ENCODE measurements at places on chromosomes 1 and 21. TPM values are rescaled to one million over a fixed set of nuclear protein-coding genes. Genes with fewer than 3 reads are reported as not detected.

- no peak overlapping the region for H3K4me3 ChIP-seq
- DNase-seq: peak; percentile 88
- peaks cover 14% of the 10 kb centered on the region for H3K4me1 ChIP-seq
- no peaks in the 10 kb centered on the region for H3K36me3 ChIP-seq
- H3K27ac ChIP-seq: no peak overlapping the region
These were observed 281.6 kb upstream of the FMN2 start for GRCh38 chr1:239810061-239810481.

DNA sequence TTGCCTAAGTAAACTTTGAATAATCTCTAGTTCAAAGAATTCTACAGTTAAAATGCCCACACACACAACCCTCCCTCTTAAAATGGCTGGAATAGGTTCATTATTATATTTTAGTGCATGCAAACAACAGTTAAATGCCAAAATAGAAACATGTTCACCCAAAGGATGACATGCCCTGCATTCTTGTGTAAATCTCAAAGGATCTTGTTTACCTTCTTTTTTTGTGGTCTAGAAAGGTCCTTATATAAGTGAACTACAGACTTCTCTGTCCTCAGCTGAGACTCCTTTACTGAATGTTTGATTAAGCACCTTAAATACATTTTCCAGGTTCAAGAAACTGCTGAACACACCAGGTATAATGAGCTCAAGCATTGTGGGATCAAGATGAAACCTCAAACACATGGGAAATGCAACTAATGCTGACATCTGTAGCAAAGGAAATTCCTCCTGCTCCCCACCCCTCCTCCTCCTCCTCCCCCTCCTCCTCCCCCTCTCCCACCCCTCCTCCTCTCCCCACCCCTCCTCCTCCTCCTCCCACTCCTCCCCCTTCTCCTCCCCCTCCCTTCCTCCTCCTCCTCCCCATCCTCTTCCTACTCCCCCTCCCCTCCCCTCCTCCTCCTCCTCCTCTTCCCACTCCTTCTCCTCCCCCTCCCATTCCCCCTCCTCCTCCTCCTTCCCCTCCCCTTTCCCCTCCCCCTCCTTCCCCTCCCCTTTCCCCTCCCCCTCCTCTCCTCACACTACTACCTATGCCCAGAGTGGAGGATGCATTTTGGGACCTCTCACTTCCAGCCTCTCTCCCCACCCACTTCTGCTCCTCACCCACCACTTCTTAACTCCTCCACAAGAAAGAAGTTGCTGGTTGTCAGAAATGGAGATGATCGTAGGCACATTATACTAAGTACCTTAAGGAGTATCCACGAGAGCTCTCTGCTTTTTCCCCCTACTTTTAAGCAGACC, 233.9 kb downstream of the MRPL39 start:
- no peak overlapping the region for H3K27ac ChIP-seq
- H3K4me3 ChIP-seq: peak overlapping the region; percentile 70
- H3K36me3 ChIP-seq: no peaks in the 10 kb centered on the region
- H3K27me3 ChIP-seq: no peaks in the 10 kb centered on the region

DNA sequence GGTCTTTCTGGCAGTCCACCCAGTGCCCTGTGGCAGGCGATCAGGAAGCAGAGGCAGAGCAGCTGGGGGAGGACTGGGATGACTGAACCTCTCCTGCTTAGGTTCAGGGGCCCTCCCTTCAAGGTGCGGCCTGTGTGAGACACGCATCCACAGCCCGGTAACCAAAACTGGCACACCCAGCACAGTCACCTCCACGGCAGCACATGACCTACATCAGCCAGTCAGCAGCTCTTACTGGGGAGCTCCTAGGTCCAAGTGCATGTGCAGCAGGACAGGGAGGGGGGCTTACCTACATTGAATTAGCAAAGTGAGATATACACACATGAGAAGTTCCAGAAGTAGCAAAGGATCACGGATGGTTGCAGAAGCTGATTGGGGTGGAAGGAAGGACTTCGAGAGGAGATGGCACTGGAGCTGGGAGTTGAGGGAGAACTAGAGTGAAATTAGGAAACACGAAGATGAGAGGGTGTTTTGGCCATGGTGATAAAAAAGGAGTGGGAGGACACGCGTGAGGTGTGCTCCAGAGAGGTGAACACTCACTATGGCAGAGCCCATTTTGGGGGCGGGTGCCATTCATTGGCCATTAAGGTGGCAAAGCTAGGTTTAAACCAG, 51.4 kb upstream of the IRF2BP2 start:
- H3K27me3 ChIP-seq: no peaks in the 10 kb centered on the region
- H3K36me3 ChIP-seq: no peaks in the 10 kb centered on the region
- H3K4me1 ChIP-seq: peaks cover 5% of the 10 kb centered on the region
- DNase-seq: no peak
- no peak overlapping the region for H3K4me3 ChIP-seq

- H3K4me1 ChIP-seq: no peaks in the 10 kb centered on the region
- H3K27me3 ChIP-seq: no peaks in the 10 kb centered on the region
- peak overlapping the region; percentile 89 for H3K4me3 ChIP-seq
- H3K36me3 ChIP-seq: no peaks in the 10 kb centered on the region
- DNase-seq: no peak
- H3K27ac ChIP-seq: no peak overlapping the region
These were observed 3.8 kb downstream of the DYRK1A start for GRCh38 chr21:37370152-37371040.

DNA sequence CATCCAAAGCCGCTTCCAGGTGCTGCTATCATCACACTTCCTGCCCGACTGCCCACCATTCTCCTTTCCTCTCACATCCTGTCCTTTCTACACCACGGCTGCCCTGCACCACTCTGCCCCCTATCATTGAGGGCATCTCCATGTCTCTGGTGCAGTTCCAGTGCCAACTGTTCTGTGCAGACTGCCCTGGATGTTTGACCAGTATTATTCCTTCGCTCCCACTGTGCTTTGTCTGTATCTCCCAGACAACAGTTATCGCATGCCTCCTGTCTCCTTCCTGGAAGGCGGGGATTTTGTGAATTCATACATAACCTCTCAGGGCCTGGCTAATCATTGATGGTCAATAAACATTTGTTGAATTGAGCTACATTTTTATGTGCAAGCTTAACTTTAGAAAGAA, 63.6 kb upstream of the GNG12 start:
- H3K27me3 ChIP-seq: no peaks in the 10 kb centered on the region
- no peak for DNase-seq
- no peaks in the 10 kb centered on the region for H3K4me1 ChIP-seq
- no peak overlapping the region for H3K4me3 ChIP-seq

DNA sequence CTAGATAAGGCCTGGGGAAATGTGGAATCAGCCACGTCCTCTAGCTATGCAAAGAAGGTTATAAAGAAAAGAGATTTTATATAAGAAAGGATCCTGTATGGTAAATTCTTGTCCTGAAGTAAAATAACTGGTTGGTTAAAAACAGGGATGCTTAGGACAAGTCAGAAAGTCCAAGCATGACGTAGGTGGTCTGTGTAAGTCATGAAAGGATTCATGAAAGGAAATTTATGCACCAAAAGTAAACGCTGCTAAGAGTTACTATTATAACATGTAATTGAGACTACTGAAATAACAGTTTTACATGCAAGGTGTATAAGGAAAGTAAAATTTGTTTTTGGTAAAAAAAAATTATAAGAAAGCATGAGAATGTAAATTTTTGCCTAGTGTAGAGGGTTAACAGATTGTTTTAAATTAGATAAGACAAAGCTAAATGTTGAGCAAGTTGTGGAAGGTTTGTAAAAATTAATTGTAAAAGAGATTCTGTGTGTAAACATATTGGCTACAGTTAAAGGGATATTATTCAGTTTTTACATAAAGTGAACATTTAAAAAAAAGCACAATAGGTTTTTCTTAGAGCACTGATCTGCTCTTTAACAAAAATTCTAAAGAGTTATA, 43.9 kb downstream of the PIGK start:
- no peaks in the 10 kb centered on the region for H3K36me3 ChIP-seq
- no peak overlapping the region for H3K27ac ChIP-seq
- no peaks in the 10 kb centered on the region for H3K27me3 ChIP-seq
- DNase-seq: peak; percentile 59
- no peaks in the 10 kb centered on the region for H3K4me1 ChIP-seq

DNA sequence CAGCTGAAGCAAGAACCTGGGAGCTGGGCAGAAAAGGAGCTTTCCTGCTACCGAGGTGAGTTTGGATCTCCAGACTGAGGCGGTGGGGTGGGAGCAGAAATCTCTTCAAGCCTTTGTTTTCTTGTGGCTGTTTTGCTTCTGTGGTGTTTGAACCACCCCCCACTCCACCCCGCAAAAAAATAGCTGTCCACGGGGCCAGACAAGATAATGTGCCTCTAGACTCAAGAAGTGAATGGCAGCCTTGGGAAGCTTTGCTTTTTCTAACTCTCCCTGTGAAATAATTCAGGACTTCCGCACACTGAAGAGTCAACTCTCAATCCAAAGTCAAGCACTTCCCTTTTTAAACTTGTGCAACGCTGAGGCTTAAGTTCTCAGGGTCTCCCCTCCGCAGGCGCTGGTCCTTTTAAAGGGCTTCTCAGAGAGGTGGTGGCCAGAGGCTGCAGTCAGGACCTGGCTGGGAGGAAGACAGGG, 159.6 kb upstream of the COA6 start:
- peaks cover 7% of the 10 kb centered on the region for H3K4me1 ChIP-seq
- H3K27me3 ChIP-seq: no peaks in the 10 kb centered on the region
- H3K27ac ChIP-seq: no peak overlapping the region
- peak; percentile 56 for DNase-seq

- no peaks in the 10 kb centered on the region for H3K4me1 ChIP-seq
- H3K36me3 ChIP-seq: no peaks in the 10 kb centered on the region
- H3K4me3 ChIP-seq: no peak overlapping the region
- H3K27me3 ChIP-seq: no peaks in the 10 kb centered on the region
These were observed 23.6 kb downstream of the XCL2 start for GRCh38 chr1:168520052-168520751.

DNA sequence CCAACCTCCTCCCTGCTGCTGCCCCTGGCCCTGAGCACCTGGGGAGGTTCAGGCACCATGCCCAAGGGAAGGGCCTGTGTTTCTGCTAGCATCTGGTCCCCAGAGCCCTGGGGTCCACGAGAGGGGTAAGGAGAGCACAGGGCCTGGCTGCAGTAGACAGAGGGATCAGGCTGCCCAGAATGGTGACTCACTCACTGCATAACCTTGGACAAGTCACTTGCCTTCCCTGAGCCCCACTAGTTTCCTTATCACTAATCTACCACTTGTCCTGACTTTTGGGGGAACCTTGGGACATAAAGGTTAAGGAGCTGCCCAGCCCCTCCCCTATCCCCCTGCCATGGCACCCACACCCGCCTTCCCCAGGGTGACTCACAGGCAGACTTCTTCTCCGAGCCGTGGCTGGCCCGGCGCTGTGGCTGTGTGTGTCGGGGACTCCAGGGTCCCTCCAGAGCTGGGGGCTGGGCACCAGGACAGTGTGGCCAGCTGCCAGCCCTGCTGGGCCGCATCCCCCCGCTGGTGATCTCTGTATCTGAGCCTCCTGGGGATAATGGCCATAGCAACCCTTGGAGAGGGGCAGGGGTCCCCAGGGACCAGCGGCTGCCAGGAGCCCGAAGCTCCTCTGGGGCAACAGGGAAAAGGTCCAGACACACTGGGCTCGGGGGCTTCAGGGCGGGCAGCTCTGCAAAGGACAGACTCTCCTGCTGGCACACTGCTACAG, 4.0 kb downstream of the ARHGEF19 start:
- H3K27ac ChIP-seq: no peak overlapping the region
- H3K4me1 ChIP-seq: no peaks in the 10 kb centered on the region
- H3K4me3 ChIP-seq: no peak overlapping the region
- peaks cover 6% of the 10 kb centered on the region for H3K27me3 ChIP-seq
- no peaks in the 10 kb centered on the region for H3K36me3 ChIP-seq

The S1PR1 gene
- 0.27 TPM for total RNA-seq

DNA sequence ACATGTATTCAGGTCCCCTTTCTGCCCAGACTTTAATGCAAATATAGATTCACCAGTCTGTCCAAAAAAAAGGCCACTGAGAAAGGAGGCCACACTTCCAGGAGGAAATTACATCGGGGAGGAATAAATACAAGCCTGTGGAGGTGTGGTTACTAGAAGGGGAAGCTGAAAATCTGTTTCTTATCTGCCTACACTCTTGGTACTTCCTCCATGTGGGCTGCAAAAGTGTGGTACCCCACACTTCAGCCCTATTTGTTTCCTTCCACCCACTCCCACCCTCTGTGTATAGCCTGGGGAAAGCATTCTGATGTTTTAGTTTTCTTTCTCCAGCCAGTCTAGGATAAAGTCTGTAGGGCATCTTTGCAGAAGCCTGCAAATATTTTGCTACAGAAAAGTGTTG, 38.4 kb downstream of the UTP25 start:
- H3K27me3 ChIP-seq: peaks cover 9% of the 10 kb centered on the region
- H3K36me3 ChIP-seq: no peaks in the 10 kb centered on the region
- H3K4me1 ChIP-seq: no peaks in the 10 kb centered on the region

DNA sequence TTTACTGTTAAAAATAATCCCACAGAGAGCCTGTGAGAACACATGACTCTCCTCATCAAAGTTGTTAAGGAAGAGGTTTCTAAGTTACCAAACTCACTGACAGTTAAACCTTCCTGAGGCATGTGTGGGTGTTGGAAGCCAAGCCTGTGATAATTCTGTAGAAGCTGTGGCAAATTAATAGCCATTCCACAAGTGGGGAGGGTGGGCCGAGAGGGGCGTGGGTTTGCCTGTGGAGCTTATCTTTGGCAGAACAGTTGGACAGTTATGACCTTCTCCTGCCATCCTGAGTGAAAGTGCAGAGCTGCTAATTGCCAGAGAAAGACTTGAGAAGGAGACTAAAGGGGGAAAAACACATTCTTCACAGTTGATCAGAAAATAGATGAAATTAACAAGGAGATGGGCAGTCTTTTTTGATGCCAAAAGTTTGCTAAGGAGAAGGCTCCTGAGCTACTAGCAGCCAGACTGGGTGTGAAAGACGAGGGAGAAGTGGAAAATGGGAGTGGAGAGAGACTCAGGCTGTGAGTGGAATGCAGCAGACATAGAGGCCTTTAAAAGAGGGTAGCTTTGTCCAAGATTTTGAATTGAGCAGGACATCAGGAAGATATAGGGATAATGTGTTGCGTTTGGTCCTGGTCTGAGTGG, 1.6 kb upstream of the PLA2G2C start:
- DNase-seq: no peak
- no peaks in the 10 kb centered on the region for H3K36me3 ChIP-seq
- peaks cover 6% of the 10 kb centered on the region for H3K27me3 ChIP-seq
- peaks cover 6% of the 10 kb centered on the region for H3K4me1 ChIP-seq
- no peak overlapping the region for H3K4me3 ChIP-seq

The OLFML3 gene
- total RNA-seq: 1.9 TPM
